ENCODE measurements at places on chromosomes 1 and 21.

DNA sequence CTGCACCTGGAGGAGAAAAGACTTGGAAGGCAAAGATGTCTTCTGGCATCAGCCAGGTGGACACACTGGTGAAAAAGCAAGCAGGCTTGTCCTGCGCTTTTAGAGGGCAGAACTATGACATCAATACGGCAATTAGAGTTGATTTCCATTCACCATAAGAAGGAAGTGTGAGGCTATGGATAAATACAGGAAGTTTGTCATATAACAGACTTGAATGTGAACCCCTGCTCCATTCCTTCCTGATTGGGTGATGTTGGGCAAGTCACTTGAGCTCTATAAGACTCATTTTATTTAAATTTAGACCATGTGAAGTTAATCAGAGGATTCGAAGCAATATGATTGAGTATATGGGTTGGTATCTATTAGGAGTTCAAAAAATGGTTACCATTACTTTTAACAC is 137.8 kb downstream of the PLPP3 start:
- no peaks in the 10 kb centered on the region for H3K27me3 ChIP-seq
- no peak for DNase-seq
- peaks cover 14% of the 10 kb centered on the region for H3K4me1 ChIP-seq
- no peak overlapping the region for H3K27ac ChIP-seq

DNA sequence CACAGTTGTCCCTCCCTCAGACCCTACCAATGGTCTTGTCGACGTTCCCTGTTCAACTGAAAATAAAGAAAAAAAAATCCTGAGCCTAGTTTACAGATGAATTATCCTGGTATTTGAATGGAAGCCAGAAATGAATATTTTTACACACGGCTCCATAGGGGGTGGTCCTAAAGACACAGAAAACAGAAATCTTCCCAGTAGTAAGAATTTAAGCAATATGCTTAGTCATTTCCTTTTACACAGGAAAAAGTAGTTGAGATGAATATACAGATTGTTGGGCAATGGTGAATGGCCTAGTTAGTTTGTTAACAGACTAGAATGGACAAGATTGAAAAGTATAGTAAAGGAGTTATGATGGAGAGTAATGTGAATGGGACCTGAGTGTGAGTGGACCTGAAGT is 67.4 kb downstream of the RGS18 start:
- H3K4me3 ChIP-seq, result no peak overlapping the region
- H3K36me3 ChIP-seq, result no peaks in the 10 kb centered on the region
- no peak for DNase-seq
- H3K27me3 ChIP-seq, result no peaks in the 10 kb centered on the region

DNA sequence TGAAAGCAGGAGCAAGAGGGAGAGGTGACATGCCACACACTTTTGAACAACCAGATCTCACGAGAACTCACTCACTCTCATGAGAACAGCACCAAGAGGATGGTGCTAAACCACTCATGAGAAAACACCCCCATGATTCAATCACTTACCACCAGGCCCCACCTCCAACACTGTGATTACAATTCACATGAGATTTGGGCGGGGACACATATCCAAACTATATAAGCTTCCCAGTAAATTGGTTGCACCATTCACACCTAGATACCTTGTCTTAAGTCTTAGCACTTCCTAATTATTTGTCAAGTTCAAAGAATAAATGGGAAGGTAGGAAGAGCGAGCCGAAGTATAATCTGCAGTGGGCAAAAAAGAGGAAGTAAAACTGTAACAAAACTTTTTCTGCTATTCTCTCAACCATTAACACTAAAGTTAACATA is 34.3 kb downstream of the AMY1C start:
- no peak for DNase-seq
- H3K27me3 ChIP-seq, result no peaks in the 10 kb centered on the region
- H3K36me3 ChIP-seq, result no peaks in the 10 kb centered on the region

- H3K4me3 ChIP-seq, result no peak overlapping the region
- no peaks in the 10 kb centered on the region for H3K27me3 ChIP-seq
- no peaks in the 10 kb centered on the region for H3K4me1 ChIP-seq
- H3K36me3 ChIP-seq, result peaks cover 4% of the 10 kb centered on the region
Measured at GRCh38 chr1:36411674-36412648, 14.3 kb upstream of the LSM10 start.

DNA sequence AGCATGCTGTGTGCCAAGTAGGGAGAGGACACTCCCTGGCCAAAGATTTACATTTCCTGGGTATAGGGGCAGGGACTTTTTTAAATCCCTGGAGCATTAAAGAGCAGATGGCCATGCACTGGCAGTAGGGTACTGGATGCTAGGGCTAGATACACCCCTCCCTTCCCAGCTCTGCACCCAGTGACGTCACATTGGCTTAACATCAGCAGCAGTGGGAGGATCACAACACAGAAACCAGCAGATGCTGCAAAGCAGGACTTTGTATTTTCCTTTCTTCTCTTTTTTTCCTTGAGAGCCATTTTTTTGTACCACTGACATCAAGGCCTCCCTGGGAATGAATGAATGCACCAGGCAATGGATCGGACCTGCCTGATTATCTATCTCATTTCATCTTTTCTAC is 243.0 kb downstream of the KAZN start:
- H3K27ac ChIP-seq, result no peak overlapping the region
- no peaks in the 10 kb centered on the region for H3K4me1 ChIP-seq
- H3K4me3 ChIP-seq, result no peak overlapping the region
